Stimulated activated CD8-positive, alpha-beta memory T cell treated with anti-CD3 and anti-CD28 coated beads, Interleukin-12 subunit alpha, Interleukin-12 subunit beta, amount 100 ng/mL, for 1 hour (primary cell): ENCODE measurements at places on chromosomes 4 and X.
A peak's percentile ranks its signal among the peaks of the same experiment; 100 is the strongest.

- no peak for DNase-seq
Observed at GRCh38 chr4:83114576-83114975, at the start of gene PLAC8. Gene PLAC8 (minus strand): TSS chr4:83114729. CDS start chr4:83107921, 6,808 bp downstream.

- no peak for DNase-seq
Observed at GRCh38 chr4:107376293-107376692, 340.2 kb upstream of the DKK2 start.

DNA sequence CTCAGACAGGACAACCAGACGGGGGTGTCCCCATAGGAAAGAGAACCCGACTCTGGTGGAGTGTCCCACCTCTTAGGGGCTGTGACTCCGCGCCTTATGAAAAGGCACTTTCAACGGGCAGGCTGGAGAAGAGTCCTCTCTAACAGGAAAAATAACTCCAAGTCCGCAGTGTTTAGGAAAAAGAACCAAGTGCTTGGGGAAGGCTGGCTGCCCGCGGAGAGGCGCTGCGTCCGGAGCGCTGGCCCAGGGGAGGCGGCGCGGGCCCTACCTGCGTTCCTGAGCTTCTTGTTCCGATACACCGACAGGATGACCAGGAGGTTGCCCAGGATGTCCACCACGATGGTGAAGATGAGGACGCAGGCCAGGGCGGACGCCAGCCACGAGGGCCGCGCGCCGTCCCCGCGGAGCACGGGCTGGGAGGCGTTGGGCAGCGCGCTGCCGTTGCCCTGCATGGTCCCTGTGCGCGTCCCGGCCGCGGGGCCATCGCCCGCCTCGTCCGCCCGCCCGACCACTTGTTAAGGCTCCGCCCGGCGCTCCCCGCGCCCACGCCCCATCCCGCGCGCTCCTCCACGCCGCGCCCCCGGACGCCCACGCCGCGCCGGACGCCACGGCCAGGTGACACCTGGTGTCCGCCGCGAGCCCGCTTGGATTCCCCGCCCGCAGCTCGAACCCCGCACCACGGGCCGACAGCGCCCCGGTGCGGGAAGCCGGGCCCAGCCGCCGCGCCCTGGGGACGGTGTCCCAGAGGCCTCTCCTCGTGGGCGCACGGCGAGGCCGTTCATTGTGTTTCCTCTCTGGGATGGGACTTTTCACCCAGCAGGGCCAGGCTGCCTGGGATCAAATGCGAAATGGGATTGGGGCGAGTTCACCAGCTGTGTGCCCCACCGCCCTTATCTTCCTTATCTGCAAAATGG is at the start of gene MTNR1A:
Gene MTNR1A, minus strand, starts transcription at position 654 of the 914 bp plus-strand sequence. Its CDS starts 202 bp downstream, at position 452.
- no peak for DNase-seq

GRCh38 chr4:159195361-159195769 is 92.5 kb downstream of the RAPGEF2 start:
- no peak for DNase-seq

GRCh38 chrX:17930850-17931249 is 69.8 kb upstream of the RAI2 start:
- no peak for DNase-seq

GRCh38 chr4:152850377-152850776 is 70.6 kb downstream of the ARFIP1 start:
- DNase-seq = peak; percentile 10

DNA sequence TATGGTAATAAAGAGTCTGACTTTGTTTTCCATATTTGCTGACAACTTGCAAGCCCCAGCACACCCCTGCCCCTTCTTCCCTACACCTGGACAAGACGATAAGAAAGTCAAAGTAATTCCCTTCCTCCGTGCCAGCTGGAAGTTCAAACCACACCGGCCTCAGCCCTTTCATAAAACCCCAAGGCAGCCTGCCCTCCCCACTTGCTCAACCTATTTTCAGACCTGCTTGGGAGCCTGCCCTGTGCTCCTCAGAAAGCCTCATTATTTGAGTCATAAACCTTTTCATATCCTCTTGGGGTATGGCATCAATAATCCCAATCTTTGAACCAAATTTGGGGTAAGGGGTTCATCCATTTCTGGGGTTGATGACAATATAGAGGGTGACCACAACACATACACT is 29.5 kb downstream of the NIPAL1 start:
- DNase-seq = no peak

GRCh38 chr4:140098455-140099160 is 55.4 kb downstream of the MAML3 start:
- DNase-seq = no peak
